Activated CD4-positive, alpha-beta memory T cell treated with anti-CD3 and anti-CD28 coated beads, Interleukin-2, amount 10 ng/mL, durations not matched to agents 7 days and 5 days (primary cell): ENCODE measurements at places on chromosomes 7 and 10. TPM values are rescaled to one million over a fixed set of nuclear protein-coding genes. Genes with fewer than 3 reads are reported as not detected.

DNA sequence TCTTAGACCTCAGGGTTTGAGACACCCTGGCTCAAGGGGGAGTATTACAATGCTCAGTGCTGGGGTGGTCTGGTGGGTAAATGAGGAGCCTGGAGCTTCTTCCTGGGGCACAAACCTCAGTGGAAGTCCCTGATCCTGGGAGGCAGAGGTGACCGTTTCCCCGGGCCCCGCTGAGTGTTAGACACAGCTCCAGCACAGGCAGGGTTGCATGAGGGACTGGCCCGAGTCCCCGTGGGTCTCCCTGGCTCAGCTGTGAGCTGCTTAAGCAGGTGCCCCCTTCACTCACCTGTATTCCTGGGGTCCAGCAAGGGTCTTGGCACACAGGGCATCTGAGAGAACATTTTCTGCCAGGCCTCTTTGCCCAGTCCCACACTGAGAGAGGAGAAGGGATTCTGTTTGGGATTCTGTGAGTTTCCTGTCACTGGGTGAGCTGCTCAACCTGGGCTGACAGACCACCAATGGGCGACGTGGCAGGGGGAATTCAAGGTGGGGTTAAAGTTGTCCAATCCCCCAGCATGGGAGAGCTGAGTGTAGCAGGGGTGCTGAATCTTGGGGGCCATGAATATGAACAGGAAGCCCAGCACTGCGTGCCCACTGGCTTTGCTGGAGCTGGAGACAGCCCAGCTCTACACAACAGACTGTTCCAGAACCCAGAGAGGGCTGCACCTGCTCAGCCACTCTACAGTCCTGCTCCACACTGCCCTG, 29.9 kb downstream of the DDIT4 start:
- peak overlapping the region; percentile 80 for H3K27ac ChIP-seq
- H3K4me1 ChIP-seq = peaks cover 61% of the 10 kb centered on the region
- no peaks in the 10 kb centered on the region for H3K36me3 ChIP-seq
- H3K4me3 ChIP-seq = no peak overlapping the region
- no peaks in the 10 kb centered on the region for H3K27me3 ChIP-seq
- DNase-seq = no peak

Gene H2BK1
- total RNA-seq = not detected

Gene MYPN
- total RNA-seq = not detected

Gene GIMAP5
- 84.3 TPM for total RNA-seq

DNA sequence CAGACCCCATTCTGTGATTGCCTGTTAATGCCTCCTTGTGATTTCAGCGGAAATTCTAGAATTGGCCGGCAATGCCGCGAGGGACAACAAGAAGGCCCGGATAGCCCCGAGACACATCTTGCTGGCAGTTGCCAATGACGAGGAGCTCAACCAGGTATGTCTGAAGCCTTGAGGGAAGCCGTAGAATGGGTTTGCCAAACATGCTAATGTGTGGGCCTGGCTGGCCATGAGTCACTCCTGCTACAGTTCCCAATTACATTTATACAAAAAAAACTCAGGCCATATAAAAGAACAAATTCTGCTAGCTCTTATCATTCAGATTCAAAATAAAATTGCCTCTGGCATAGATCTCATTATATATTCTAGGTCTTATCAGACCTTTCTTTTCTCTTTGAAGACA, 37.4 kb downstream of the MACROH2A2 start:
- H3K27me3 ChIP-seq = peaks cover 5% of the 10 kb centered on the region
- H3K36me3 ChIP-seq = no peaks in the 10 kb centered on the region
- peaks cover 31% of the 10 kb centered on the region for H3K4me1 ChIP-seq

Gene PRSS2
- total RNA-seq = not detected

DNA sequence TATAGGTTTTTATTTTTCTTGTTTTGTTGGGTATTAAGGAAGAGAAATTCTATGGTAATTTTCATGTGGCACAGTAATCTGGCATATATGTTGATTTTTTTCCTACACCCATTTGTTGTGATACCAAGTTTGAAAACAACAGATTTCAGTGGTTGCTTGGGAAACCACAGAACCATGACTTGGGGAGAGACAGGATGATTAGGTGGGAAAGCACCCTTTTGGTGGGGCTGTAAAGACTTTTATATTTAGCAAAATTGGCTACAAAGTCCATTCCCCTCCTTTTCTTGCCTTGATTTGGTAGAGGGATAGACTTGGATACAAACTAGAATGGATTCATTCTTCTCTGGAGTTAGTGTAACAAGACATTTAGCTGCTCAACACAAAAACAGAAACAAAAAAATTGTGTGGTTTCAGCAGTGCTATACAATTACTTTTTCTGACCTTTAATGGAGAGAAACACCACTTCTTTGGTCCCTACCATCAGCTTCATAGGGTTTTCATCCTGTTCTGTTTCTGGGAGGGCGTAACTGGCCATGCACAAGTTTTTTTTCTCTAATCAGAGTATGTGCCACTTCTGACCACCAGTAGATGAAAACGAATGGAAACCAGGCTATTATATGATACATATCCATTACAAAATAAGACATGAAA, 52.7 kb downstream of the FIGNL1 start:
- peak overlapping the region; percentile 90 for H3K27ac ChIP-seq
- H3K4me3 ChIP-seq = peak overlapping the region; percentile 10
- H3K36me3 ChIP-seq = peaks cover 89% of the 10 kb centered on the region
- H3K27me3 ChIP-seq = no peaks in the 10 kb centered on the region

Gene EPHB6
- 7.0 TPM for total RNA-seq

GRCh38 chr7:125661006-125661405, 731.4 kb upstream of the POT1 start:
- H3K4me3 ChIP-seq = no peak overlapping the region
- no peaks in the 10 kb centered on the region for H3K4me1 ChIP-seq
- H3K27me3 ChIP-seq = no peaks in the 10 kb centered on the region
- H3K27ac ChIP-seq = no peak overlapping the region
- no peaks in the 10 kb centered on the region for H3K36me3 ChIP-seq
